Tibial nerve (tissue), 4 donors: ENCODE measurements at places on chromosomes 5 and 9. TPM values are rescaled to one million over a fixed set of nuclear protein-coding genes. Genes with fewer than 3 reads are reported as not detected.

The RORB gene
- total RNA-seq, result 3.6 TPM

DNA sequence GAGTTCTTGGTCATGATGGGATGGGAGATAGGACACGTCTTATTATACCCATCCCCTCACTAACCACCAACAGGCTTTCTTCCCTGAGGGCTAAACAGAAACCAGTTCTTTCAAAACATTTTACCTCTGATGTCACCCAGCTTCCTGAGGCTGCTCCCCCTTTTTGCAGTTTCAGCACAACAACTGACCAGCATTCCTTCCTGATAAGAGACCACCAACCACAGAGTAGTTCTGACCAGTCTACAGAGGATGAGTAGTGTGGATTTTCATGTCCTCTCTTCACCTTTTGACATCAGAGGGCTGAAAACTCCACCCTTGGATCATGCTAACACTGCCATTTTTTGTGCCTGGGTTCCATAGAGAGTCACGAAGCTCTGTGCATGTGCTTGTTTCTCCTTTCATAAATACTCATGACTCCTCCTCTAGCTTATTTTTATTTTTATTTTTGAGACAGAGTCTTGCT is 82.6 kb downstream of the OSTF1 start:
- no peaks in the 10 kb centered on the region for H3K4me1 ChIP-seq
- H3K4me3 ChIP-seq, result no peak overlapping the region
- no peak for DNase-seq
- no peaks in the 10 kb centered on the region for H3K36me3 ChIP-seq

The FOXI1 gene
- total RNA-seq, result not detected

- H3K36me3 ChIP-seq, result no peaks in the 10 kb centered on the region
- no peak overlapping the region for H3K4me3 ChIP-seq
- no peaks in the 10 kb centered on the region for H3K27me3 ChIP-seq
- no peak overlapping the region for H3K27ac ChIP-seq
- no peaks in the 10 kb centered on the region for H3K4me1 ChIP-seq
- DNase-seq, result no peak
These were observed 30.6 kb upstream of the COL5A1 start for GRCh38 chr9:134611046-134611445.

The LRSAM1 gene
- 31.8 TPM for total RNA-seq

The TMEM215 gene
- 11.8 TPM for total RNA-seq

- no peak overlapping the region for H3K27ac ChIP-seq
- H3K36me3 ChIP-seq, result no peaks in the 10 kb centered on the region
- no peak for DNase-seq
- no peaks in the 10 kb centered on the region for H3K4me1 ChIP-seq
- H3K4me3 ChIP-seq, result no peak overlapping the region
These were observed 10.7 kb upstream of the PALM2AKAP2 start for GRCh38 chr9:109769250-109769649.

The MYOT gene
- 52.0 TPM for total RNA-seq

DNA sequence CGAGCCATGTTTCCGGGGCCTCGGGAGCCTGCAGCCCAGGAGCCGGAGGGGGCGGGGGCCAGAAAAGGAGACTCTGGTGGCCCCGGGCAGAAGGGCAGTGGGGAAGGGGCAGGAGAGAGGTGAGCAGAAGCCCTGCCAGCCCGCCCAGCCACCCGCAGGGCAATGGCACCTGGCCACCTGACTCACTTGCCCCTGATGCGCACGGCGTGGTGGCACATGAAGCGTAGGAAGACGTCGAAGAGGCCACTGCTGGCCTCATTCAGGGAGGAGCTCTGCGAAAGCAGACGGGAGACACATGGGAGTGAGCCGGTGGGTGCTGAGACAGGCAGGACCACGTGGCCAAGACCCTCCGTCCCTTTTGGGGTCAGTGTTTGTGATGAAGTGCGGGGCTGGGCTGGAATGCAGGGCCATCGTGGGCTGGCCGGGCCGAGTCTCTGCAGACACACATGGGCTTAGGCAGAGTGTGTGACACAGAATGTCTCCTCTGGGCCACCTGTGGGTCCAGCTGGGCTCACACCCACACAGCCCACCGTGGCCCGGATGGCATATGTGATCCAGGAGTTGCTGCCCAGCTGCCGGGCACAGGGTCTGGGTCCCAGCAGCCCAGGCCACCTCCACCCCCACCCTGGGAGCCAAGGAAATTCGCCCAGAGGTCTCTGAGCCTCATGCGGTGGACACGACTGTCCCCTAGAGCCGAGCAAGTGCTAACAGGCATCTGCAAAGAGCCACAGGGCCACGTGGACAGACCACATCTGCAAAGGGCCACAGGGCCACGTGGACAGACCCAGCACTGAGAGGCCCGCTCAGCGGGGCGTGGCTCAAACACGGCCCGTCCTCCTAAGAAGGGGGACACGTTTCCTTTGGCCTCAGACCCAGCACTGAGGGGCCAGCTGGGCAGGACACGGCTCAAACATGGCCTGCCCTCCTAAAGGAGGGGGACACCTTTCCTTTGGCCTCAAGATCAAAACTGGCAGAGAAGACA is 23.6 kb downstream of the TERT start:
- no peak overlapping the region for H3K4me3 ChIP-seq
- H3K27ac ChIP-seq, result no peak overlapping the region
- DNase-seq, result no peak
- H3K4me1 ChIP-seq, result no peaks in the 10 kb centered on the region
- no peaks in the 10 kb centered on the region for H3K36me3 ChIP-seq

DNA sequence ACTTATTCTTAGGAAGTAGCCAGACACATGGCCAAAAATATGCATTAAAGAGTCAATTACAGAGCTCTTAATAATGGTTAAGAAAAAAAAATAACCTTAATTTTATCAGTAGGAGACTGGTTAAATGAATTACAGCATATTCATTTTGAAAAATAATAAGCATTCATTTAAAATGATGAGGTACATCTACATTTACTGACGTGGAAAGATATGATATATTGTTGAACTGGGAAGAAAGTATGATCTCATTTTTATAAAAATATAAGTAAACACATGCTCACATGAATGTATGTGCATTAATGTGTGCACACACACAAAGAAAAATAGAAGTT is 250.3 kb downstream of the ENC1 start:
- DNase-seq, result no peak
- H3K27ac ChIP-seq, result no peak overlapping the region
- no peaks in the 10 kb centered on the region for H3K27me3 ChIP-seq
- no peaks in the 10 kb centered on the region for H3K4me1 ChIP-seq

GRCh38 chr9:121050128-121050988 is at the start of gene C5:
TSS of gene C5 (minus strand) at chr9:121050275. CDS start at chr9:121050246, 29 bp downstream.
- peaks cover 18% of the 10 kb centered on the region for H3K36me3 ChIP-seq
- H3K4me3 ChIP-seq, result no peak within 1 kb of the TSS
- H3K4me1 ChIP-seq, result no peaks in the 10 kb centered on the region
- DNase-seq, result no peak

The IL9 gene
- not detected for total RNA-seq

The BNIP1 gene
- 15.6 TPM for total RNA-seq

The ANKDD1B gene
- total RNA-seq, result 0.63 TPM

- no peak overlapping the region for H3K4me3 ChIP-seq
- H3K27ac ChIP-seq, result no peak overlapping the region
- no peaks in the 10 kb centered on the region for H3K27me3 ChIP-seq
These were observed 16.1 kb downstream of the LIFR start for GRCh38 chr5:38540314-38540713.

DNA sequence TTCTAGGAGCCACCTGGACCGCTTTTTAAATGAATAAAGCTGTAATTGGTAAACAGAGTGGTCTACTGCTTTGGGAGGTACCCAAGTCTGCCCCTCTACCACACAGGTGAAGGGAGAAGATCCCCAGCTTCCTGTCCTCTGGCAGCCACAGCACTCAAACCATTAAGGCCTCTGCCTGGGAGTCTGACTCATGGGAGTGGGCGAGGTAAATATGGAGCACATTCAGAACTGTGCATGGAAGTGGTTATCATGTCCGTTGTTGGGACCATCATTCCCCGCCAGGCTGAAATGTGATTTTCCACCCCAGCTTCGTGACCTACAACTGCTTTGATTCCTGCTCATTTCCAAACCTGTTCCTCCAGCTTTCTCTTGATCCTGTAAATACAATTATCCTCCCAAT is 59.5 kb upstream of the ALDH1B1 start:
- no peaks in the 10 kb centered on the region for H3K4me1 ChIP-seq
- no peak overlapping the region for H3K4me3 ChIP-seq
- no peak overlapping the region for H3K27ac ChIP-seq

DNA sequence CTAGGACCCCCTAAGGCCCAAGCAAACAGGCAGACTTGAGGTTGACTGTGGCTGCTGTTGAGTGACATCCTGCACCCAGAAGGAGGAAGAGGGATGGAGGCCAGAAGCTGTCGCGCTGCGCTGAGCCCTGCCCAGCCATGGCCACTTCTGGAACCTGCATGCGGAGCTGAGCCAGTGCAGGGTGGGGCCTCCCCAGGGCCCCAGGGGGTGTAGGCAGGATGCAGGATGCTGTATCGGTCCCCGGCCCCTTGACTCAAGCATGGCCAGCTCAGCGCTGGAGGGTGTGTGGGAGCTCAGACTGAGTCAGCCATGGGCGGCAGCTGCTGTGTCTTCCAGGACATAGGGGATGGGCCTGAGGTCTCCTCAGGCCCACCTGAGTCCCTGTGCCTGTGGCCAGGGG is 26.9 kb downstream of the GLT6D1 start:
- no peaks in the 10 kb centered on the region for H3K36me3 ChIP-seq
- H3K4me3 ChIP-seq, result no peak overlapping the region
- no peak for DNase-seq
- peaks cover 31% of the 10 kb centered on the region for H3K27me3 ChIP-seq
- no peaks in the 10 kb centered on the region for H3K4me1 ChIP-seq

The SLCO6A1 gene
- not detected for total RNA-seq

DNA sequence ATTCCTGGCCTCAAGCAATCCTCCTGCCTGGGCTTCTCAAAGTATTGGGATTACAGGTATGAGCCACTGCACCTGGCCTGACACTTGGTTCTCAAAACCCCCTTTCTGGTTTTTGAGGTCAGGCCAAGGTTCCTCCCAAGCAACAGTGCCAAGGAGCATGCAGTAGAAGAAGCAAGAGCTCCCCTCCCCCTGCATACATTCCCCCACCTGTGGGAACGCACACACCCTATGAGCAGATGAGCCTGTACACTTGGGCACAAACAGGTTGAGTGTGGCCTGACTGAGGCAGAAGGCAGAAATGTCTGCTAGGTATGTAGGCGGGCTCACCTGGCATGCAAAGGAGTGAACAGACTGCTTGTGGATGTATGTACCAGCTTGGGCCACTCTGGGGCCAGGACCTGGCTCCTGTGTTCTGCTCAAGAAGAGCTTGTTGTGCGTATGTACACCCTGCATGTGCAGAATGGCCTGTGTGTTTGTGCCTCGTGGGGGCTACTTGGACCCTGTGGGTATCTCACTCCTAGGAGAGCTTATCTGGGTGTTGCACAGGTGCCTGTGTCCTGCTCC is 1.7 kb downstream of the GPRIN1 start:
- H3K27ac ChIP-seq, result no peak overlapping the region
- no peak overlapping the region for H3K4me3 ChIP-seq
- H3K36me3 ChIP-seq, result no peaks in the 10 kb centered on the region
- H3K27me3 ChIP-seq, result no peaks in the 10 kb centered on the region
- H3K4me1 ChIP-seq, result peaks cover 8% of the 10 kb centered on the region

The AQP3 gene
- 200 TPM for total RNA-seq

- no peaks in the 10 kb centered on the region for H3K4me1 ChIP-seq
- DNase-seq, result no peak
- no peaks in the 10 kb centered on the region for H3K27me3 ChIP-seq
These were observed 183.5 kb downstream of the CAVIN4 start for GRCh38 chr9:100761276-100761802.

The TRAF1 gene
- 12.3 TPM for total RNA-seq

- no peaks in the 10 kb centered on the region for H3K27me3 ChIP-seq
- DNase-seq, result no peak
- H3K36me3 ChIP-seq, result no peaks in the 10 kb centered on the region
- H3K27ac ChIP-seq, result no peak overlapping the region
These were observed 127.6 kb downstream of the RFX3 start for GRCh38 chr9:3398232-3398648.

The ZNF169 gene
- 21.6 TPM for total RNA-seq
